Fibroblast of skin of right quadriceps (primary cell): ENCODE measurements at places on chromosomes 3 and 15.
A peak's percentile ranks its signal among the peaks of the same experiment; 100 is the strongest.

GRCh38 chr3:48997102-48997635 lies 7.1 kb downstream of the P4HTM start:
- DNase-seq = no peak

DNA sequence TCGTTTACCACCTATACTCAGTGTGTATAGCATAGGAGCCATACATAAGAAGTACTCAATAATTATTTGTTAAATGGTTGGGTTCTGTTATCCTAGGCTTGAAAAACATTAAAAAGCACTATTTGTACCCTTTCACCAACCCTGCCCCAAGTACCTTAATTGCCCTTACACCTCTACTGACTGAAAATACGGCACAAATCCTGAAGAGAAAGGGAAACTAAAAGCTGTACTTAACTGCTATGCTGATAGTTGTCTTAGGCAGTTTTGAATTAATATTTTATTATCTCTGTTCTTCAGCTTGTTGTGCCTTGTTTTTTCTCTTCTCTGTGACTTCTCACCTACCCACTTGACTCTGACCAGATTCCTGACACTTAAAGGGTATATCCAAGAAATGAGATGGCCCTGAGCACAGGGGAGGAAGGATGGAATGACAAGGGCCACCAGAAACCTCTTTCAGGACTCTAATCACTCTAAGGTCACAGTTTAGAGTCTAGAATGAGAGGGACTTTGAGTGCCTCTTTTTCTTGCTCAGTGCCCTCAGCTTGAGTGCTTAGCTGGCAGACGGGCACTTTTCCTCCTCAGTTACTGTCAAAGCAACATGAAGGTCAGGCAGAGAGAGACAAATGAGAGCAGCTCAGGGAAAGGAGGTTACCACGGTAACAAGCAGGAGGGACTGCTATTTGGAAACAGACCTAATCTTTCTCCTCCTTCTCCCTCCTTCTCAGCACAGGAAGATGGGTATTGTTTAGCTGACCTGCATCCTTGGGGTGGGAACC lies 136.5 kb downstream of the ZNF609 start:
- DNase-seq = peak; percentile 45

- no peak for DNase-seq
Measured at GRCh38 chr3:5607581-5607980, 420.1 kb downstream of the EDEM1 start.

DNA sequence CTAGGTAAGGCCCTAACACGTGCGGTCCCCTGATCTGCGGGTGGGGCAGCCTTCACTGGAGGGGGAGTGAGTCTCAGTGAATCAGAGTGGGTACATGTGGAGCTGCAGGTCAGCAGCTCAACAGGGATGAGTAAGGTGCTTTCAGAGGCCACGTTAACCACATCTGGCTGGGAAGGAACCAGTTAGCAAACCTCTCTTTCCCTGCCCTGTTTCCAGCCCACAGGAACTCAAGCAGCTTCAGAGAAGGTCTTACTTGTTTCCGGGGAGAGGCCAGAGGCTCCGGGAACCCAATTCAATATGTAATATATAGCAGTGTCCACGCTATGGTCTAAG lies 175.3 kb downstream of the XXYLT1 start:
- DNase-seq = no peak

DNA sequence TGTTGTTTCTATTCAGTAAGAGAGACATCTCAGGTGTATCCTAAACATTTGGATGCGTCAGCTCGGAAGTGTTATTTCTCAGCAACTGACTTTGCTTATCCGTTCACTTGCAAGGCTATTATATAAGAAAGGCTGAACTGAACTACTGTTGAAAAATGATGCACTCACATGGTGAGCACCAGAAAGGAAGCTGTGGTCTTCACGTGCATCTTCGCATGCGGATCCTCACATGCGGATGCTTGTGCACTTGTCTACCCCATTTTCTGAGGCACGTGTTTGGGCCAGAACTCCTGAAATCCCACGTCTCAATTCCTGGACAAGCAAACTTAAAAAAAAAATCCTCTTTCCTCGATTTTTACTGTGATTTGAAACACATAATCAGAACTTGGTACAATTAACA lies 63.2 kb downstream of the PDZRN3 start:
- DNase-seq = no peak

- peak; percentile 77 for DNase-seq
Measured at GRCh38 chr3:109257269-109257668, 59.0 kb downstream of the DPPA2 start.

DNA sequence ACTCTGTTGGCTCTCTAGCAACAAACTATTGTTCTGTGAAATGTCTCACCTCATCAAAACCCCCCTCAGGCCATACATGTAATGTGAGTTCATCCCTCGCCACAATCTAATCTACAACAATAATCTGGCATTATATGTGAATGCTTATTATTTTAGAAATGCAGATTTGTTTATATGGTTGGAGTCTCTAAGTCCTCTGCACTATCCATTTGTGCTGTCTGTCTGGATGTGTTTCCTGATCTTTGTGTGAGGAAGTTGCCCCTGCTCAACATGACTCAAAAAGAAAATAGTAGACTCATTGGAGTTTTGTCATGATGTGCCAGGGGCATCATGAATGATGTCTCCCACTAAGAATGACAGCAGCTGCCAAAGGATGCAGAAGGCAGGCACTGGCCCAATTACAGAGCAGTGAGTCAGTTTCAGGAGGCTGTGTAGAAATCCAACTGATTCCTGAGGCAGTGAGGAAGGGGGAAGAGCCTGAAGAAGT lies 161.6 kb upstream of the PDZRN3 start:
- DNase-seq = peak; percentile 97

DNA sequence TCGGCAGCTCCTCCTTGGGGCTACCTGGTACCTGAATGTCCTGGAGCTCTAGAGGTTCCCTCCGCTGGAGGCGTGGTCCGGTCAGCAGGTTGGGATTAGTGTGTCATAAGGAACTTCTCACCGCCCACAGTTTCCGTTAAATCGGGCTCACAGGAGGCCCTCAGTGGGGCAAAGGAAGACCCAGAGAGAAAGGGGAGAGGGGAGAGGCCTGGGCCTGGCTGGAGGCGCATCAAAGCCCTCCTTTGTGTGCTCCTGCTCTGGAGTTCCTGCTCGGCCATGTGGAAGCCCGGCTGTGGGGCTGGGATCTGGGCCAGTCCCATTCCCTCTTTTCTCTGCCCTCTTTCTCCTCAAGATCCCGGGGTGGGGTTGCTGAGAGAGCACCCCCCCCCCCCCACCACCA lies at the start of gene RLBP1:
Gene RLBP1 (minus strand): TSS at position 37 of the 400 bp plus-strand sequence. CDS start 2,604 bp downstream, outside the sequence.
- no peak for DNase-seq

DNA sequence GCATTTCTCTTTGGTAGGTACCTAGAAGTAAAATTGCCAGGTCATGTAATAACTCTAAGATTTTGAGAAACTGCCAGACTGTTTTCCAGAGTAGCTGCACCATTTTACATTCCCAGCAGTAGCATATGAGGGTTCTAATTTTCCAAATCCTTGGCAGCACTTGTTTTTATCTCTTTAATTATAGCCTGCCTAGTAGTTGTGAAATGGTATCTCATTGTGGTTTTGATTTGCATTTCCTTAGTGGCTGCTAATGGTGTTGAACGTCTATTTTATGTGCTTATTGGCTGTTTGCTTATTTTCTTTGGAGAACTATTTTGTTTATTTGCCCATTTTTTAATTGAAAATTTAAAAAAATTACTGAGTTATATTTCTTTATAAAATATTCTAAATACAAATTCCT lies 117.9 kb downstream of the TCF12 start:
- no peak for DNase-seq

DNA sequence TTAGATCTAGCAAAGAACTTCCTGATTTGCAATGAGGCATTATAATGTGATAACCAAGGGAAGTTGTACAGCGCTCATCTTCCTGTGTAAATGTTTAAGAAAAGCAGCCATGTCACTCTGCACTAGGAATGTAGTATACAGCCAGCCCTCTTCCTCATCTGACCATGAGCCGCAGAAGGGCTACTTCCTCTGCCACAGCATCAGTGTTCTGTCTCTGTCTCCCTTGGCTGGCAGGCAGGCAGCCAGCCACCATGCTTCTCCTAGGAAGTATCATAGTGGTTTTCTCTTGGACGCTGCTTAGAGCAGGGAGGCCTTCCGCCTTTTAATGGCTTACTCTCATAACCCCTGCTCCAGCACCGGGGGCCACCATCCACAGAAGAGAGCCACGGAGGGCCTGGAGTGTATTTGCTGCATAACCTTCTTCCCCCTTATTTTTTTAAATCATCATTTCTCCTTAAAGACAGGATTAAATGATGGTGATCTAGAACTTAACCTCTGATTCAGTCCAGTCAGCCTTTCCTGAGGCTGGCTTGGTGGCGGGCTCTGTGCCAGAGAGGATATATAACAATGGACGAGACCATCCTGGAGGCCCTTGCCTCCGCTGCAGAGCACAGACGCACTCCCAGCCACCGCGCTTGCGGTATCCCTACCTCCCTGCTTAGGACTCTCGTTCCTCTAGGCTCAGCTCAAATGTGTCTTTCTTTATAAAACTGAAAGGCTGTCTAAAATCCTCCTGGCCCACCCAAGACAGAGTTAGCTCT lies 57.3 kb upstream of the PLXNA1 start:
- DNase-seq = no peak

DNA sequence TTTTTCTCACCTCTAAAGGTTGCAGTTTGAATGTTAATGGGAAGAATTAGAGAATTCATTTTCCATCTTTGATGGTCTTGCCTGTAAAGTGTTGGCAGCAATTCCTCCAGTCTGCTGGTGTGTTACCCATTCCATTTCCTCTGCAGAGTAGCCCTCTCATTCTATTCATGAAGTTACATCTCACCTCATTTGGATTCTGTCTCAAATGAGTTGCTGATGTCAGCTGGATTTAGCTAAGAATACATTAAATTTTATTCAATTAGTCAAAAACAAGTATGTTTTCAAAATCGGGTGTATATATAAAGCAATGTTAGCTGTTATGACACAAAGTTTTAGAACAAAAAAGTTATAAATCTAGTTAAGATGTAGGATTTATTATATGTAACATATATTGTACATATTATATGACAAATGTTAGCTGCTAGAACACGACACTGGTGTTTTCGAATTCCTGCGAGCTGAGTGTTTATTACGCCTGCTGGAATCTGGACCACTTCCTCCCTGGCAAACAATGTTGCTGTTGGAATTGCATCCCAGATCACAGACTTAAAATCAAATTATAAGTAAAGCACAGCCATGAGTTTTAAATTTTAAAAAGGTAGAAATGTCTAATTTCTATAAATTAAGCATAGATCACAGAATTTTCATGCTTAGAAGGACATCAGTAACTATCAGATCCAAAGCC lies 516.2 kb downstream of the OCA2 start:
- DNase-seq = peak; percentile 76

GRCh38 chr3:160837394-160837980 lies 81.5 kb downstream of the PPM1L start:
- DNase-seq = no peak

- peak; percentile 13 for DNase-seq
Measured at GRCh38 chr3:61454006-61454585, 107.3 kb upstream of the PTPRG start.

- DNase-seq = no peak
Measured at GRCh38 chr15:101045835-101046691, 126.9 kb downstream of the LRRK1 start.

DNA sequence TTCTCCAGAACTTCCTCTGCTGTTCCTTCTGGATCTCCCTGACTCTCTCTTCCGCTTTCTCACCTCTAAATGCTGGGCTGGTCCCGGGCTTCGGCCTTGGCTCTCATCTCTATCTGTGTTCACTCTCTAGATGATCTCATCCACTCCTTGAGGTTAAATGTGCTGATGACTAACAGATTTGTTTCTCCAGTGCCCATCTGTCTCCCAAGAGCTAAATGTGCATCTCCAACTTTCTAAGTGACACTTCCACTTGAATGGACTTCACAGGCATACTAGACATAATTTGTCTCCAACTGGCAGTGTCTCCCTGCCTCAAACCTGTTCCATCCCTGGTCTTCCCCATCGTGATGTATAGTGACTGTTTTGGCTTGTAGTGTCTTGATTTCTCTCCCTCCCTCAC lies 95.3 kb downstream of the ITPR1 start:
- peak; percentile 13 for DNase-seq

DNA sequence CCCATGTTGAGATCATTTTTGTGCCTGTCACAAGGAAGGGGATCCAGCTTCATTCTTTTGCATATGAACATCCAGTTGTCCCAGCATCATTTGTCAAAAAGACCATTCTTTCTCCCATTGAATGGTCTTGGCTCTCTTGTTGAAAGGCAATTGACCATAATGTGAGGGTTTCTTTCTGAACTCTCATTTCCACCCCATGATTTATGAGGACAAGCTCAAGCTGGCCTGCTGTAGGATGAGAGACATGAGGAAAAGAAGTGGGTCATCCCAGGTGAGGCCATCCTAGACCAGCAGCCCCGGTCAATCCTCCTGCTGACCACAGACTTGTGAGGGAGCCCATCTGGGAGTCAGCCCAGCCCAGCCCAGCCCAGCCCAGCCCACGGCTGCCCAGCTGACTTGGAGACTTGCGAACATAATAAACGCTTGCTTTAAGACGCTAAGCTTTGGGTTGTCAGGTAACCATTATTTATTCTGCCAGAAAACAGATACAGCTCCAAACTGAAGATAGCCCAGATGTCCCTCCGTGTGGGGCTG lies 69.0 kb downstream of the LINGO1 start:
- DNase-seq = no peak

- DNase-seq = no peak
Measured at GRCh38 chr15:48432688-48433087, 101.5 kb downstream of the DUT start.

GRCh38 chr3:106176734-106177133 lies 307.9 kb upstream of the CBLB start:
- DNase-seq = peak; percentile 17

DNA sequence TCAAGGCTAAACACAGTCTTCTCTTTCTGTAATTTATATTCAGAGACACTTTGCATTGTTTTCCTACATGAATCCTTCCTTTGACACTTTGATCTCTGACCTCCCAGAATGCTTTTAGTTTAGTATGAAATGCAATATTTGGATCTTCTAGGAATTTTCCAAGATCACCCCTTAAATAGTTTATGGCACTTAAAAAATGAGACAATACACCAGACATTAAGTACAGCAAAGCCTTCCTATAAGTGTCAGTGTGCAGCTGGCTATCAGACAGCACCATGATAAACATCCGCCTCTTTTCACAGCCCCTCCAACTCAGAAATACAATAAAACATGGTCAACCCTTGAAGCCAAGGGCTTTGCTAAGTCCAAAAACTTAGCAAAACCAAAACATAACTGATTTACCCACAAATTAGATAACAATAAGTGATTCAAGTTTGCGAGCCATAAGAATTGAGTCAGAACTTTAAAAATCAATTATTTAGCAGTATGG lies 304.4 kb upstream of the LRRFIP2 start:
- DNase-seq = no peak

GRCh38 chr15:88397506-88397905 lies 69.7 kb downstream of the MRPL46 start:
- no peak for DNase-seq

- DNase-seq = no peak
Measured at GRCh38 chr3:124634210-124635168, 95.8 kb upstream of the UMPS start.

- DNase-seq = no peak
Measured at GRCh38 chr3:41956574-41956973, 5.3 kb downstream of the ULK4 start.

DNA sequence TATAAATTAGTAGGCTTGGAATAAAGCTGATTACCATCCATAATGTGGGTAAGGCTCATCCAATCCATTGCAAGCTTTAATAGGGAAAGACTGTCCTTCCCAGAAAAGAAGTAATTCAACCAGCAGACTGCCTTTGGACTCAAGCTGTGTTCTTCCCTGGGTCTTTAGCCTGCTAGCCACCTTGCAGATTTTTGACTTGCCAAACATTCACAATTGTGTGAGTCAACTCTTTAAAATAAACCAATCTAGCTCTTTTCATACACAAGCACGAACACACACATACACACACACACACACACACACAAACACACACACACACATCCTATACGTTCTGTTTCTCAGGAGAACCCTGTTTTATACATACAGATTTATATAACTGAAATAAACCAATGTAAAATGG lies 248.1 kb downstream of the NAALADL2 start:
- peak; percentile 2 for DNase-seq
